ENCODE measurements at places on chromosomes 3 and 15.

DNA sequence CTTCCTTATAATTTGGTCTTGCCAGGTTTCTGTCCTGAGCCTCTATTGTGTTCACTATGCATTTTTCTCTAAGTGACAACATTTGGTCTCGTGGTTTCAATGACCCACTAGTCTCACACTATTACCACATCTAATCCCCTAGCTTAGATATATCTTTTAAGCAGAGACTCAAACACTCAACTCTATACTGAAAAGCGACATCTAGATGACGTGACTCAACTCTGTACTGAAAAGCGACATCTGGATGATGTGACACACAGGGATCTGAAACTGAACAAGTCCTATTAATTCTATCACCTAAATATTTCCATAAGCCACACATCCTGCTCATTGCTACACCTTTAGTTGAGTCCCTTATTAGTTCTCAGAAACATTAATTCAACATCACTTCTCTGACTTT is 141.7 kb upstream of the MBNL1 start:
- DNase-seq: no peak

- DNase-seq: no peak
Measured at GRCh38 chr3:122893754-122894668, 99.1 kb downstream of the SLC49A4 start.

- no peak for DNase-seq
Measured at GRCh38 chr3:105518806-105519418, 152.2 kb downstream of the ALCAM start.

DNA sequence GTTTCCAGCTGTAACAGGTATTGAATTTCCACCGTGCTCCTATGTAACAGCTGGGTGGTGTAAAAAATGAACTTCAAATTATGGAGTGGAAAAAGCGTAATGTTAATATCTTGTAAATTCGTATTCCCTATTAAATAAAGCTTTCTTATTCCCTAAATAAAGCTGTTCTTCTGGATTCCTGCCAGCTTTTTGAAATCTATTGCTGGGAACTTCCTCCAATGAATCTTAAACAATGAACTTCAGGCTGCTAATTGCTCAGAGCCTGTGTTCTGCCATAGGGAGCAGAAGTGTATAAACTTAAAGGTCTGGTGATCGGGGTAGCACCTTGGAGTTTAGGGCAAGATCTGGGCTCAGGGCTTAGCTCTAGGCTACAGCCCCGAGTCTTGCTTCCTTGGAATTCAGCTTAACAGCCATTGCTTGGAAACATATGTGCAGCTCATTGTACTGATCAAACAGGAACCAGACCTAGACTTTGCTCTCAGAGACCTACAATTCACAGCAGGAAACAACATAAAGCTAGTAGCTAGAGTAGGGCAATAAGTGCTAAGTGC is 1.4 kb downstream of the ARL14 start:
- DNase-seq: no peak

DNA sequence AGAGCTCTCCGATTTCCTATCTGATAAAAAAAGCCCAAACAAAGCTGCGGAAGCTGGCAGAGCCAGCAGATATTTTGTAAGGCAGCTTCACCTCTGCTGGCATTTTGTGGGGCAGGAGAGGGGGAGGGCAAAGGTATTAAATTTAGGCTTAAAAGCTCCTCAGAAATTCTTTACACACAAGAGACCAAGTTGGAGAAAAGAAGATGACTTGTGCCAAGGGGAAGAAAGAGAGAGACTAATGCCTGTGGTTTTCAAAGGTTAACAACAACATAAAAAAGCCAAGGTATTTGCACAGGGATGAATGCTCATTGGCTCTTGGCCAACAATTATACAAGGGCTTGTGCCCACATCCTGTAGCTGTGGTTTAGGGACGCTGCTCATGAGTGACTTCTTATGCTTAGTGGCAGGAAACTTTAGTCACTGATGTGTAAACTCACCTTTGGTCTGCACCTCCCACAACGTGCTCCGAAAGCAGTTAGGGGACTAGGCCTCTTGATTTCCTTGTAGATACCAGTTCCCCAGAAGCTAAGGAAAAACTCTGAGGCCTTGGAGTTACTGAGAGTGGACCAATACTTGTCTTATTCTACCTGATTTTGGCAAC is 152.9 kb downstream of the TPRG1 start:
- peak; percentile 83 for DNase-seq

- no peak for DNase-seq
Measured at GRCh38 chr3:186277268-186277909, 84.6 kb downstream of the DGKG start.

DNA sequence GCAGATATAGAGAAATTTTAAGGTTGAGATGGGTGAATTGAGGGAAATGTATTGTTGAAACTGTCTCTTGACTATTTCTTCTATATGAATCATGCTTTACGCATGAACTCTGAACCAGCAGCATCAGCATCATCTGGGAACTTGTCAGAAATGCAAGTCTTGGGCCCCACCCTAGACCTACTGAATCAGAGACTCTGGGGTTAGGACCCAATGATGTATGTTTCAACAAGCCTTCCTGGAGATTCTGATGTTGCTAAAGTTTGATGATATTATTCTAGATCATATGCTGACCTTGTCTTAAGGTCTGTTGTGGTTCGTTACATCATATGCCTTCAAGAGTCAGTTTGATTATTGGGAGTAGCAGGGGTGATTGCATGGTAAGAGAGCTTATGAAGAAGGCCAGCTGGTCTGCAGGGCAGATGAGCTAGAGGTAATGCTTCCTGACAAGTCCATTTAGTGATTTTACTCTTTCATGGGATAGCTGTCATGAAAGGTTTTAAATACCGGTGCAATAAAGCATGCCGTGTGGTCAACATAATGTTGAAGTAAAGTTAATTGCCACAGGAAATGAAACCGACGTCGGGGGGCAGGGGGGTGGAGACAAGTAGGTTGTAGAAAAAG is 152.4 kb upstream of the MRPL3 start:
- no peak for DNase-seq

DNA sequence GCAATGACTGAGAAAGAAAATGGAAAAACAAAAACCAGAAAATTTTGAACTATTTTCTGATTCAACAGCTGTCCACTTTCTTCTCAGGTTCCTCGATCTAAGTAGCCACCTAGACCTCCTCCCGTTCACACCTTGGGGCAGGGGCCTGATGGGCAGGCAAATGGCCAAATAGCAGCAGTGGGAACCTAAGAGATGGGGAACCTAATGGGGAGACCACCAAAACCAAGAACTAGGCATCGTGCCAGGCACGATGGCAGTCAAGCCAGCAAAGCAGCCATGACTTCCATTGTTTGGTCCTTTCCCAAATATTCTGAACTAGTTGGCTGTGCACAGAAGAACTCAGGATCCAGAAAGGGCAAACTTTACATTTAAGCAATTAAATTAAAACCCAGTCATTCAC is 57.1 kb downstream of the CAPN7 start:
- DNase-seq: no peak

DNA sequence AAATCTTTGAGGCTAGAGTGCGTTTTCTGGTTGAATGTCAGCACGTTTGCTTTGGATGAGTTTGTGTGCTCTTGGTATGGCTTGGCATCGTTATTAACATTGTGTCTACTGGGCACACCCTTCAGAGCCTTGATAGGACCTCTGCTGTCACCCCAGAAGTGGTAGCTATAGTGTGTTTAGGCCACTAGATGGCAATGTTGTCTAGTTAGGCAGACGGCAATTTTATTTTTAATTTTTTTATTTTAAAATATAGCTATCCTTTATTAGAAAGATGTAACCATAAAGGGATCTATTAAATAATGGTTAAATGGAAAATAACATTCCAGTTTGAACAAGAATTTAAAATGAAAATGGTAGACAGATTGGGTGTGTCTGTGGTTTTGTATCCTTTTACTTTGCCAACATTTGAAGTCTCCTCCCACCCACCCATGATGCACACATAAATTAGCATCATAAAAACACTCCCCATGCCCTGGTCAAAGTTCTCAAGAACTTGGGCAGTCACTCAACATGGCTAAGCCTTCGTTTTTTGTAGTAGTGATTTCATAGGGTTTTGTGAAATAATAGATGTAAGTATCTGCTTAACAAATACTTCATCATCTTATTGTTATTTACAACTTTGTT is 200.7 kb downstream of the KCNH8 start:
- DNase-seq: peak; percentile 17

GRCh38 chr15:48898032-48898431 is 20.1 kb downstream of the EID1 start:
- no peak for DNase-seq

- no peak for DNase-seq
Measured at GRCh38 chr15:83380682-83381081, 66.5 kb upstream of the SH3GL3 start.

GRCh38 chr3:44058022-44058867 is 183.4 kb upstream of the TOPAZ1 start:
- DNase-seq: peak; percentile 57

DNA sequence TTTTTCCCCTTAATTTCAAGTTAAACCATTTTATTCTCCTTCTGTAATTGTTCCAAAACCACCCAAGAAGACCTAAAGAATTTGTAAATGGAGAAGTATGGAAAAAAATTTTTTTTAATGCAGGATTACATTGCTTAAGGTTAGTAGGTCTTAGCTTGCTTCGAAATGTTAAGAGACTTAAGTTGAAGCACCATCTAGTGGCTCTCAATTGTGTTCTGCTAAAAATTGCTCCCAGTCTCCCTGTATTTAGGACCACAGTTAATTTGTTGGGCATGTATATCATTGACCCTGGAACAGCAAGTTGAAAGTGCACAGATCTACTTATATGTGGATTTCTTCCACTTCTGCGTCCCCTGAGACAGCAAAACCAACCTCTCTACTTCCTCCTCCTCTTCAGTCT is 32.4 kb downstream of the CD200R1L start:
- no peak for DNase-seq

DNA sequence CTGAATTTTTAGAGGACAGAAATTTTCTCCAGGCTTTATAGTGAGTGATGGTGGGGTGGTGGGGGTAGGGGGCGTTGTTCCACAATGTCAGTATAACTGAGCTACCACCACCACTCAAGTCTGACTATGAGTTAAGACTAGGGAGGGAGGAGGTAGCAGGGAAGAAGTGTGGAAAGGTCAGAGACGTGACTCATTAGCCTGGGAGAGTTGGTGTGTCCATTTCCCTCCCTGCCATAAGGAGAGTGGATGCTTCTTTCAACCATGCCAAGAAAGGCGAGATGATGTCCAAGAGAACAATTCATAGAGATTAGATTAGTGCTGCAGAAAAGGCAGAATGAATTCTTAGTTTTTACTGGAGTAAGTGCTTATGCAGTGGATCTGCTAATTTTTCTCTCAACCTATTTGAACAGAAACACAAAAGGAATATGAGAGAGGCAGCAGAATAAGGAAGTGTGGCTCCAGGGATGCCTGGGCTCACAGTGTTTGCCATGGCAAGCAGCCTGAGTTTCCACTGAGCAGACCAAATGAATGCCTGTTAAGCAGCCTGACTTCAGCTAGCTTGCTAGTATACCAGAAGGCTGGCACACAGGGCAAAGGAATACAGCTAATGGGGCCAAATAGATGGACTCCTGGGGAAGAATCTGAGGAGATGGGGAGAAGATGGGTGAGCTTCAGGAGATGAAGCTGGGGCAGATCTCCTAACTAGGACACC is 708.9 kb downstream of the NTRK3 start:
- DNase-seq: no peak

- no peak for DNase-seq
Measured at GRCh38 chr3:12948891-12949711, 107.7 kb upstream of the RPL32 start.

DNA sequence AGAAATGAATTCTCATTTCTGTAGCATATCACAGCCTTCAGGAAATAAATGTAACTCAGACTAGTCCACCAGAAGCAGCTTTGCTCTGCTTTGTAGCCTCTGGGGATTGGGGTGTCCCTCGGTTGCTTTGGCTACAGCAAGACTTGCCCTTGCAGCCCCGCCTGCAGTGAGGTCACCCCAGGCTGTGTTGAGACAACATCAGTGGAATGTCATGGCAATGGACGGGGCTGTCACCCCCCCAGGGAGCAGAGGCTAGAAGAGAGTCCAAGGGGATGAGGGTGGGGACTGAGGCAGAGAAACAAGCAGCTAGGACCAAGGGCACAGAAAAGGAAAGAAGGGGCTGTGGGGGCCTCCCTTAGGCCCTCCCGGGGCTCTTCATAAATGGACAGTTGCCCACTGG is 854 bp downstream of the CLEC3B start:
- DNase-seq: no peak

DNA sequence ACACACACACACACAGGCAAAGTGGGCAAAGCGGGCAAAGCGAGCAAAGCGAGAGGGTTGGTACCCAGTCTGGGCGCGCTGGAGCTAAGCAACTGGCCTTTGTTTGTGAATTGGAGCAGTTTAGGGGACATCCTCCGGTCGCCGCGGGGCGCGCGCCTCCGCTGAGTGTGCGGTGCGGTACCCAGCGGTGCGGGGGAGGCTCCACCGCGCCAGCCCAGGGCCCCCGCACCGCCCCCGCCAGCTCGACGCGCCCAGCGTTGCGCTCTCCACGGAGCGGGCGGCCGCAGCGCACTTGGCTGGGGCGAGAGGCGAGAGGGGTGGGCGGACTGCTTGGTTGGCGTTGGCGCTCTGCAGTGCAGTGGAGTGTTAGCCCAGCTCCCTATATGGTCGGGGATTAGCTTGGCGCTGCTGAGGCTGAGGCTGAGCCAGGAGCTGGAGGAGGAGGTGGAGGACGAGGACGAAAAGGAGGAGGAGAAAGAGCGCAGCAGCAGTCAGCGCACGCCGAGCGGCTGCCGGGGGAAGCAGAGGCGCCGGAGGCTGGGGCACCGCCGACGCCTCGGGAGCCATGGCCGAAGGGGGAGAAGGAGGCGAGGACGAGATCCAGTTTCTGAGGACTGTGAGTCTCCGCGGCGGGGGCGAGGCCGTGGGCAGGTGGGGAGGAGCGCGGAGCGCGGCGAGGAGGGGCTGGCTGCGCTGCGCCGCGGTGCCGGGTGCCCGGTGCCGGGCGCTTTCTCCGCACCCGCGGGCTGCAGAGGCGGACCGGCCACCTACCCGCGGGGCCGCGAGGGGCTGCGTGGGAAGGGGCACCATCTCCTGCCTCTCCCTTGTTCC is at the start of gene RYR3:
Gene RYR3 (plus strand): TSS at position 487 of the 831 bp plus-strand sequence. CDS start 79 bp downstream, at position 566.
- DNase-seq: no peak

DNA sequence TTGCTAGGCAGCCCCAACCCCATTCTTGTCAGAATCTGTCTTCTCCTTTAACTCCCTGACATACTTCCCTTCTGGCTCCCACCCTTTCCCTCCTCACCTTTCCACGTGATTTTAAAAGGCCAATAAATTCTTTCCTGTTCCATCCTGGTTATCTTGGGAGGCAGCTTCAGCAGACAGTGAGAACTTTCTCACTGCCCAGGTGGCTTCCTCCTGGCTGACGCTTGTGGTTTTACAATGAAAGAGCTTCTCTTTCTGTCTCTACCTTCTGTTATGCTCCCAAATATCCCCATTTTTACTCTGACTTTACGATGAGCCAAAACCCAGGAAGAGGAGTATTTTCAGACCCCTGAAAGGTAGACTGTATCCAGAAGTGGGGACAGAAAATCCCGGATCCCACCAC is 42.1 kb downstream of the GASK1A start:
- no peak for DNase-seq

Measured in CD4-positive, alpha-beta T cell treated with Interleukin-15 for 1 hour (primary cell).